Cardiac septum (tissue), 1 donor: ENCODE measurements at places on chromosomes 6 and 20.

DNA sequence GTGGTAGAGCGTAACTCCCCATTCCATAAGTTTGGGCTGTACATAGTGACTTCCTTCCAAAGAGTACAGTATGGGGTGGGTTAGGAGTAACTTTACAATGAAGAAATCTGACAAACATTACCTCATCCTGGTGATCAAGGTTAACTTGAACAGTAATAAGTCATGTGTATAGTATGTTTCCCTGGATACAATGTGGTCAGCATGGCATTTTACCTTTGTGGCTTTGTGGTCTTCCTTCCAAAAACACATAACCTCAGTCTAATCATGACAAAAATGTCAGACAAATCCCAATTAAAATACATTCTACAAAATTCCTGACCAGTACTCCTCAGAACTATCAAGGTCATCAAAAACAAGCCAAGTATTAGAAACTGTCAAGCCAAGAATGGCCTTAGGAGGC is 225.1 kb downstream of the UBE3D start:
- DNase-seq: no peak

- DNase-seq: no peak
These were observed 988 bp downstream of the TIAM2 start for GRCh38 chr6:154996016-154996590.

DNA sequence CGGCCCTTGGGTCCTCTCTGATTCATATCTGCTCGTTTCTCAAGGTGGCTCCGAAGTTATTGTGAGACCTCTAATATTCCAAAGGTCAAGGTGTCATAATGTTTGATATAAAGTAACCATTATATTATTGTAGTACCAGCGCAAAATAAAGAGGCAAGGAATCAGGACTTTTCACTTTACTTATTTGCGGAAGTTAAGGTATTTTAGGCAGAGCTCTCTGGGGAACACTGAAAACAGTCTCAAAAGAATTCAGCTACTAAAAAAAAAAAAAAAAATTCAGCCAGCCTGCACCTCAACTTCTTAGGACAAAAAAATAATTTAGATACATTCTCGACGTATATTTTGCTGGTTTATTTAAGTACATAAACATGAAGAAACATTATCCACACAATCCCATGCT is 2.4 kb downstream of the OSER1 start:
- DNase-seq: no peak

DNA sequence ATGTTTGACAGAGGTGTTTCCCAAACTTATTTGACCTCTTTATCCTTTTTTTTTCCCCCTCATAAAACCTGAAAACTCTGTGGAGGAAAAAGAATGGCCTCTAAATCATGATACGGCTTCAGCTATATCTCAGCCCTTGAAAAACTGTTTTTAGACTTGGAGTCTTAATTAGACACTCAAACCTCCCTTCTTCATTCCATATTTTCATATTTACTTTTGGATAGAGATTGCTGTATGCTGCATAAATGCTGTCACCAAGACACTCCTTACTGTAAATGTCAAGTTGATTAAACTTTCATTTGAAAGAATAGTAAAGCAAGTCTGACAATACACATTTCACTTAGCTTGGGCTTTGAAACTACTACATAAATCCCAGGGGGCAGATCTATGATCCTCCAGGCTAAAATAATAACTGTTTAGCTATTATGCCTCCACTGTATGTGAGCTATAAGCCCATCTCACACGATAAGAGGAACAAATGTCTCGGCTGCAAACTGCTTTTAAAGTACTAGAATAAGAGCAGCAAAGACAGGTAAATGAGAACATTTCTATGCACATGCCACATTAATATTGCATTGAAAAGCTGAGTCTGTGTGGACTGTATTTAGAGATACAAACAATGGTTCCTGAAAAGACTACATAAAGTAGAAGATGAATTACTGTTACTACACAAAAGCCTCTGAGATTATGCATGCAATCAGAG is 141.3 kb upstream of the HMGN3 start:
- DNase-seq: no peak

- no peak for DNase-seq
These were observed 137.7 kb upstream of the C6orf118 start for GRCh38 chr6:165447141-165447540.

GRCh38 chr20:59598625-59599310 is 5.6 kb upstream of the PHACTR3 start:
- DNase-seq: no peak

GRCh38 chr20:41191562-41192500 is 54.5 kb downstream of the PLCG1 start:
- peak; percentile 36 for DNase-seq

DNA sequence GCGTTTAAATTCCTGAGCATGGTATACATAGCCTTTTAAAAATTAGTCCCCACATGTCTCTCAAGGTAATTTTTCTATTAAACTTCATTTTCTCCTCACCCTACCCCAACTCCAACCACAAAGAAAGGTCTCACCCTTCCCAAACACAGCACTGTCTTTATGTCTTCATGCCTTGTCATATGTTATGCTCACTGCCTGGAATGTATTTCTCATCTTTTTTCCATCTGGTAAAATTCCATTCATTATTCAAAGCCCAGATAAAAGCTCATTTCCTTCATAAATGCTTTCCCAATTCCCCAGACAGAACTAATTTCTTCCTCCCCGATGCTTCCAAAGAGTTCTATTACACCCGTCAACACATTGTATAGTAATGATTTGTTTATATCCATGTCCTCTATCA is 302.0 kb downstream of the ALDH8A1 start:
- DNase-seq: no peak

DNA sequence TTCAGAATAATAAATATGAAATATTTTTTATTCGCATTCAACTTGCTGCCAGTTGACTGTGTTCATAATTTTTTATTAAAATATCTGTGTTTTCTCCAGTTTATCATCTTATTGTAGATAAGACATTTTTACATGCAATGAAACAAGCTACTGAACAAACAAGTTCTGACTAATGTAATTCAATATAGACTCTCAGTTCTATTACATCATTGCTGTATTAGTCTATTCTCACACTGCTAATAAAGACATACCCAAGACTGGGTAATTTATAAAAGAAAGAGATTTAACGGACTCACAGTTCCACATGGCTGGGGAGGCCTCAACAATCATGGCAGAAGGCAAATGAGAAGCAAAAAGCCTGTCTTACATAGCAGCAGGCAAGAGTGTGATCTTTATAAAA is 1357.7 kb upstream of the CITED2 start:
- no peak for DNase-seq

DNA sequence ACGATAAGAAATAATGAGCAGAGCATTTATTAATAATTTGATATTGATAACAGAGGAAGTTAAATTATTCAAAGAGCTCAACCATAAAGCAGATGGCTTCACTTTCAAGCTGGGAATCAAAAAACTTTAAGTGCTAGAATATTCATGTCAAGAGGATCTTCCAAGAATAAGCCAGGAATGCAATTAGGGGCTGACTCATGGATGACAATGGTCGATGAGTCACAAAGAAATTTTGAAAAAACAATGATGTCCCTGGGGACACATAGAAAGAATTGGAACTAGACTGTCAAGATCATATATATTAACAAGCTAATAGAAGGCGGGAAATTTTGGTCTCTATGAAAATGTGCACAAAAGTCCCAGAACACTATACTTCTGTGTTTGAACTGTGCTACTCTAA is 304.1 kb downstream of the LAMA2 start:
- DNase-seq: no peak

DNA sequence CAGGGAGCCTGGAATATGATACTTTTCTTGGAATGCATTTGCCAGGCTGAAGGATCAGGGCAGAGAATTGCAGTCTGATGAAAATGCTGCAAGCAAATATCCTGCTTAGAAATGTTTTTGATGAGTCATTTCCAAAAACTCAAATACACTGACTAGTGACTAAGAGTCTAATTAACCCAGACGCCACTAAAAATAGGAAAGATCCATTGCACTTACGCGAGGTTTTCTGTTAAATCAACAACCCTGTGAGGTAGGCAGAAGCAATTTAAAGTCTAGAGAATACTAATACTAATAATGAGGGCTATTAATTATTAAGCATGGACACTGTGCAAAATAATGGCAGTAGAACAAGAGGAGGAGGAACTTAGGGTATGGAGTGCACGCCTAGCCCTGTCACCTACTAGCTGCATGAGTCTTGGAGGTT is 130.1 kb upstream of the DOK5 start:
- no peak for DNase-seq

GRCh38 chr6:70823651-70824050 is 133.2 kb downstream of the B3GAT2 start:
- no peak for DNase-seq

GRCh38 chr6:43052842-43053544 is 658 bp downstream of the CUL7 start:
- DNase-seq: no peak

DNA sequence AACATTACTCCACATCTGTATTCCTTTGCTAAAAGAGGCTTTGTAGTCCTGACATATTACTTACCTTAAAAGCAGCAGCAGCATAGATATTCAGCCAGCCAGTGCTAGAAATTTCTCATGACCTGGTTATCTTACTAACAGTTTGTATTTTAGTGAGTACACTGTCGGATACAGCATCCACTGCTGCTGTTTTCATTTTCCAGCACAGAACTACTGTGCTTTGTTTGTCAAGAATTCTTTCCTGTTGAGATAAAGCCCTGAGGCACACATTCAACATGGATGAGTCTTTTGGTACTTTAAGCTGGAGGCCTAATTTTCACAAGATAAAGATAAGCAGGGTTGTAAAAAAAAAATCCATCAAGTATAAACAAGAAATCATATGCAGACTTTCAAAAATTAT is 311.2 kb upstream of the OPRM1 start:
- DNase-seq: no peak

DNA sequence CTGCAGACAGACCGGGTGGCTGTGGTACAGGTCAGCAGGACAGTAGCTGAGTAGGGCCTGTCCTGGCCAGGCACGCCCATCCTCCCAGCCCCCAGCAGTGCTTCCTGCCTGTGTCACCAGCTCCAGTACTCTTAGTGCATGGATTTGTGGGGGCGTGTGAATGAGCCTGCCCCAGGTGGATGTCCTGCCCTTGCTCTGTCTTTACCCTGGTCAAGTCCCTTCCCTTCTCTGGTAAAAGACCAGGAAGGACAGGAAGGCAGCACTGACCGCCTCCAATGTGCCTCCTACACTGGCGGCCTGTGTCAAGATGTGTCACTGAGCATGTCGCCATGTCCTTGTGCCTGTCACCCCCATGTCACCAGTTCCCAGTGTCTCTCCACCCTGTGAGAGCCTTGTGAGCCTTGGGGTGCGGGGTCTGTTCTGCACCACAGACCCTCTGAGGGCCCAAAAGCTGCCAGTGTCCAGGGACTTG is 11.9 kb downstream of the TEAD3 start:
- DNase-seq: no peak

DNA sequence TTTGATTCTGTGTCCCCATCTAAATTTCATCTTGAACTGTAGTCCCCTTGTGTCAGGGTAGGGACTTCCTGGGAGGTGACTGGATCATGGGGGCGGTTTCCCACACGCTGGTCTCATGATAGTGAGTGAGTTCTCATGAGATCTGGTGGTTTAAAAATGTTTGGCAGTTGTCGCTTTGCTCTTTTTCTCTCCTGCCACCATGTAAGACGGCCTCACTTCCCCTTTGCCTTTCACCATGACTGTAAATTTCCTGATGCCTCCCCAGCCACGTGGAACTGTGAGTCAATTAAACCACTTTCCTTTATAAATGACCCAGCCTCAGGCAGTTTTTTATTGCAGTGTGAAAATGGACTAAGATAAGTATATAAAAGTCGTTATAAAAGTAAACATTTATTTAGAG is 80.5 kb upstream of the SGK1 start:
- no peak for DNase-seq

DNA sequence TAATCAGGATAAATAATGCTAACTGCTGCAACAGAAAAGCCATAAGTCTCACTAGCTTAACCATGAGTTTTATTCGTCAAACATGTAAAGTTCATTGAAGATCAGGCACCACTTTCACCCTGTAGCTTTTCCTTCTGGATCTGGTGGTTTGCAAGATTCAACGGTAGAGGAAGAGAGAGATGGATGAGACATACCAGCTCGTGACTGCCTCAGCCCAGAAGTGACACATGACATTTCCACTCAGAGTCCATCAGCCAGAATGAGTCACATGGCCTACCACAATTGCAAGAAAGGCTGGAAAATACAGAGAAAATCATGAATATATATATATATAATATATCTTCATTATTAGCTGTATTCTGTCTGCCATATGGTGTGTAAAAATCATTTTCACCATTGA is 29.0 kb downstream of the SPTLC3 start:
- DNase-seq: no peak

GRCh38 chr6:54216336-54216735 is 91.9 kb upstream of the TINAG start:
- no peak for DNase-seq

GRCh38 chr20:39699166-39699725 is 737.1 kb downstream of the DHX35 start:
- DNase-seq: no peak

- DNase-seq: no peak
These were observed 44.7 kb upstream of the ADIG start for GRCh38 chr20:38536310-38536709.

DNA sequence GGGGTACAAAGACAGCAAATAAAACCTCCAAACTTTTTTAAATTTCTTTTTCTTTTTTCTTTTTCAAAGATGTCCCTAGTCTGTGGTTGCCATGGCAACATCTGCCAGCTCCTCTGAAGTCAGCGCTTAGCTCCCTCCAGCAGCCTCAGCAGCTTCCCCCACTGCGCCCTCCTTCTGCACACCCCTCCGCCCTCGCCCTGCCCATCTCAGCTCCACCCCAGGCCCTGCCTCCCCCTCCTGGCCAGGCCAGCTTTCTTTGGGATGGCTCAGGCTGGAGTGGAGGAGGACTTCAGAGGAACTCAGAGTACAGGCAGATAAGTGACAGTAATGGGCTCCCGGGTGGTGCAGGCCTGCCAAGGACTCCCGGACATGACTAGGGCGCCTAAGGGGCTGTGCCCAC is 104.6 kb downstream of the LRFN2 start:
- no peak for DNase-seq

- no peak for DNase-seq
These were observed 108.0 kb upstream of the C6orf118 start for GRCh38 chr6:165417278-165417865.
